ENCODE measurements at places on chromosomes 3 and 15.

GRCh38 chr15:77727635-77728304 is 95.1 kb upstream of the LINGO1 start:
- no peak for DNase-seq

GRCh38 chr3:46349484-46350261 is 4.2 kb upstream of the CCR2 start:
- DNase-seq = no peak

- DNase-seq = no peak
Measured at GRCh38 chr15:88098361-88098760, 158.2 kb downstream of the NTRK3 start.

DNA sequence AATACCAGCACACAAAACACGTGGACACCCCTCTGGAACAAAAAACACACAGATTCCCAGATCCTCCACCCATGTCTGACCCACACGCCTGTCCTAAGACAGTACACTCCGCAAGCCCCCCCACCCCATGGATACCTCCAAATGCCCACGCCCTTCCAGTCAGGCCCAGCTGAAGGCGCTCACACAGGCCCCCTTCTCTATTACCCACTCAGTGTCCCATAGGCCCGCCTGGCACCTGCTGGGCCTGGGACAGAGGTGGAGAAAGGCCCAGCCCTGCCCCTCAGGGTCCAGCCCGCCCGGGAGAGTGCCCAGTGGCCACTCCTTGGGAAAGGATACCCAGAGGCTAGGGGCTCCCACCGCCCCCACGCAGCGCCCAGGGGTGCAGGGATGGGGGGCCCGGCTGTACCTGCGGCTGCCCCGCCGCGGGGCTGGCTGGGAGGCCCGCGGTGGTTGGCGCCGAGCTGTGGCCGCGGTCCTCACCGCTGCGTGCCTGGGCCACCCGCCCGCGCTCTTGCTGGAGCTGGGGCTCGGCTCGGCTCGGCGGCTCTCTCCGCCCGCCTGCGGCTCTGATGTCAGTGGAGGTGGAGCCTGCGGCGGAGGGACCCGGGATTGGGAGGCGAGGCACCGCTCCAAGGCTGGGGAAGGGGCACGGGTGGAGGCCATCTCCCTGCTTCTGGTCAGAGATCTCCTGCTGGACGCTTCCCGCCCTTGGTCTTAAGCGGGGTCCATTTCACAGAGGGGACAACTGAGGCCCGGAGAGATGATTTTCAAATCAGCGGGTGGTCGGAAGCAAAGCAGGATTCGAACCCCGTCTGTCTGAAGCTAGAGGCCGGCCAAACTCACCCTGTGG is at the start of gene CAMK1:
CAMK1 (minus strand) TSS at position 522 of the 850 bp plus-strand sequence. CDS start 2,198 bp downstream, outside the sequence.
- peak; percentile 43 for DNase-seq

GRCh38 chr15:67100801-67101581 is 35.6 kb downstream of the SMAD3 start:
- DNase-seq = peak; percentile 66

- no peak for DNase-seq
Measured at GRCh38 chr3:162019817-162020216, 523.2 kb downstream of the OTOL1 start.

DNA sequence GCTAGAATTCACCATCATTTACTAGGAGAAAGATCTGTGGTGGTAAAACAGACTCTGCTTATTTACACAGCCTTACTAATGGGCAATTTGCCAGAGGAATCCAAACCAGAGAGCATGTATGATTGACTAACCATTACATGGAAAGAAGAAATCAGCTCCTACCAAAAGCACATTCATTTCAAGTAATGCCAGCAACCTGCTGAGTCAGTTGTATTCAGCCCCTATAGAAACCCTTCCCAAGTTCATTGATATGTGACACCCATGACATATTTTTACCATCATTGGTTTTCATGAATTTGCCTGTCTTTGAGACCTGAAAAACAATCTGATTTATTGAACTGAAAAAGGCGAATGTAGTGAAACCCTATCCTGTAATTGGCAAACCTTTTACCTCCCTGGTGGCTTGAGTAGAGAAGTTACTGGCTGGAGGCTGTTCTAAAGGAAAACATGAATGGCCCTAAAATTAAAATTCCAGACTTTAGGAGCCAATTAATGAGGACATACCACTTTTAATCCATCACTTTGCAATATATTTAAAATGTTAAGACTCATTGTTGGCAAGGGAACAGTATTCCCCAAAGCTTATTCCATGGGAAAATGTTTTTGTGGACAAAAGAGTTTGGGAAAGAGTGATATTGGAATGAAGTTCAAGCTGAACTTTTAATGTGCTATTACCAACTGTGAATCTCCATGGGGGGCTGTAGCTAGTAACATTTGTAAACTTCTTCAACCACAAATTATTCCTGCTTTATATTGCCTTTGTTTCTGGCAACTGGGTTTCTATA is 542.9 kb downstream of the FHIT start:
- no peak for DNase-seq

DNA sequence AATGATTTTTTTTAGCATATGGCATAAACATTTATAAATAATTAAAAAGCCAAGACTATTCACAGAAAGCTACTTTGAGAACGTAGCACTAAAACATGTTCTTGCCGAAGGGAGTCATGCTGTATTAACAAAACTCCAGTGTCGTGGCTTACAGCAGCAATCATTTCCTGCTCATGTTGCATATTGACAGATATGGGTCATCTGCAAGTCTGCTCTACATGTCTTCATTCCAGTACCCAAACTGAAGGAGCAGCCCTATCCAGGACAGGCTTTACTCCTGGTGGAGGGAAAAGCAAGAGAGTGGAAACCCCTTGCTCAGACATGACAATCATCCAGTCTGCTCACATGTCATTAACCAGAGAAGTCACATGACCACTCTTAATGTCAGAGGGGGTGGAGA is 87.6 kb downstream of the NEK11 start:
- no peak for DNase-seq

DNA sequence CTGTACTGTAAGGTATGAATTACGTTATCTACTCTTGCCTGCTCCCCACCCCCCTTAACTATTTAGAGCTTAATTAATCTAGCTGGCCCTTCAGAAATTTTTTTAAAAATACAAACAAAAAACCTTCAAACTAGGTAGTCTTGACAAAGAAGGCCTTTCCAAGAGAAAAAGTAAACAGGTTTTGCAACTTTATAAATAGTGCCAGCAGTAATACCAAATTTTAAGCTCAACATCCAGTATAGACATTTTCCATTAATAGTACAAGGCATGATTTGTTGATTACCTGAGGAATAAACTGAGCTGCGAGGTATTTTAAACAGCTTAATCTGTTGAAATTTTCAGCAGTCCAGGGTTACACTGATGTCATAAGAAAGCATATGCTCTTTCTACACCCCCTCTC is 20.1 kb downstream of the STX19 start:
- DNase-seq = no peak

DNA sequence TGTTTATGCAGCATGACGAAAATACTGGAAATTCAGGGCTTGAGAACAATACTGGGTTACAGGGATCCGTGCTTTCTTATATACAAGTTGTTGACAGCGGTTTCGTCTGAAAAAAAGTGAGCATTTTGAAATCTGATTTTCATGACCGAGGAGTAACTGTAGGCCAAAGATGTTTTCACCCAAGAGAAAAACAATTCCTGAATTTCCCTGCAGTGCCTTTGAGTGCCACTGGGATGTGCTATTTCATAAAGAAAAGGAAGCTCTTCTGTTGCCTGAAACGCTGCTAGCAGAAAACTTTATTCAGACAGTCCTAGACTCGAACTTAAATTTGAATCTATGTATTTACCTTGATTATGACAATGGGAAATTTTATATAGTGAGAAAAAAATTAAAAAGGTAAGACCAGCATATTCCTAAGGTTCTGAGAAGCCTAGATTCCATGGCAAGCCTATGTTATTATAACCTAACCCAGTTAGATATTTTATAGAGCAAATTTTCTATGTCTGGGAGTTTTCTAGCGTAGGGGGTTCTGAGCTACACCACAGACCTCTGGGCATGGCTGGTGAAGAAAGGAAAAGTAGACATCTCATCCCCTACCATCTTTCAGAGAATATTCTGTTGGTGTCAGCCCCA is 30.2 kb downstream of the KCNAB1 start:
- no peak for DNase-seq

GRCh38 chr3:70744536-70744935 is 432.1 kb upstream of the MDFIC2 start:
- DNase-seq = no peak

DNA sequence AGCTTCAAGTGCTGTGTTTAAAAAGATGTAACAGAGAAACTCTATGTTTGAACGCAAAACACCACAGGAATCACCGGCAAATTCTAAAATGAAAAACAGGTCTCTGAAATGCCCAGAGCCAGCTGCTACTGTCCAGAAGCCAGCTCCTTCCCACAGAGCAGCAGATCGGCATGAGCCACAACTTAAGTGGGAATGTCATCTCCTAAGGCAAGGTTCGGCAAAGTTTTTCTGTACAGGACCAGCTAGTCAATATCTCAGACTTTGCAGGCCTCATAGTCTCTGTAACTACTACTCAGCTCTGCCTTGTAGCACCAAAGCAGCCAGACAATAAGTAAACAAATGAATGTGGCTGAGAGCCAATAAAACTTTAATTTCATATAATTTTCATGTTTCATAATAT is 4.9 kb downstream of the PLOD2 start:
- DNase-seq = no peak

DNA sequence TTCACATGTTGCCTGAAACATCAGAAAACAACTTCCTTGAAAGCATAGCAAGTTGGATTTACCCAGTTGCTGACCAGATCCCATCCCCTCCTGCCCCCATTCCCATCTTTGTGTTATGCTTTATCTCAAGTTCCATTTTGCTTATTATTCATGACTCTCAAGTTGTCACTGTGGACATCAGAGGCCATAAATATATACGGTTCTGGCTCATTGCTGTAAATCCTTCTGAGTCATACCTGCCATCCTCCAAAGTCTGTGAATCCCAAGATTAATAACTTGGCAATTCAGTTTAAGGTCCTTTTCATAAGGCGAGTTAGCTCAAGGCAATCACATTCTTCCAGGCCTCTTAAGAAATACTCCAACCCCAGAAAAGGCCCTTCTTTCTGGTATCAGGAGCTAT is 126.2 kb upstream of the C2CD4B start:
- no peak for DNase-seq

DNA sequence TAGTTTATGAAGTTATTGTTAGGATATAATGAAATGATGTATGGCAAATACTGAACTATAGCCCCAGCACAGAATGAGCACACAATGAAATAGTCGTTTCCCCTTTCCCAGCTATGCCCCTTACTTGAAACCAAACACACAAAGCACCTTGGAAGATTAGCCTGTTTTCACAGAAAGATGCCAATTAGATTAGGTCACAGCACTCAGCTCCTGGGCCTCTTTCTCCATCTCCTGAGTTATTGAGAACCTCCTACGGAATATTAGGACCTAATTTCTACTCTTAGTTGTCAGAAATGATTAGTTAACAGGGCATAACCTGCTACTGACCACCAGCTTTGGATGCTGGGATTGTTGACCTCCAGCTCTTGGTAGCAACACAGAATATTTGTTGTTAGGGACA is 269.4 kb upstream of the ROPN1 start:
- DNase-seq = no peak

DNA sequence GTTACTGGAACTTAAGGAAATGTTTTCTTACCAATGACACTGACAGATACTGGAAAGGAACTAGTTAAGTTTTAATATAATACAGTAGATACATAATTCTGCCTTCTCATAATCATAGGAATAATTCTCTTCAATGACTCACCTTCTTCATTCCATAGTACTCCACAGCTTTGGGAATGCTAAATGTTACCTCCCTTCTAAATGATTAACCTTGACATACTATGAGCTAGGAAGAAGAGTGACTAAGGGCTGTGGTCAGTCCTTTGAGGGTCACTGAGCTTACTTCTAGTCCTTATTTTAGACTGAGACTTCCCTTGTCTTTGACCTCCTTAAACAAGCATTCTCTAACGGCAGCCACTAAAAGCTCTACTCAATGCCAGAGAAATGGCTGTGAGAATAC is 69.6 kb upstream of the PPIB start:
- no peak for DNase-seq

- DNase-seq = no peak
Measured at GRCh38 chr15:72184165-72184811, 13.3 kb downstream of the GRAMD2A start.

DNA sequence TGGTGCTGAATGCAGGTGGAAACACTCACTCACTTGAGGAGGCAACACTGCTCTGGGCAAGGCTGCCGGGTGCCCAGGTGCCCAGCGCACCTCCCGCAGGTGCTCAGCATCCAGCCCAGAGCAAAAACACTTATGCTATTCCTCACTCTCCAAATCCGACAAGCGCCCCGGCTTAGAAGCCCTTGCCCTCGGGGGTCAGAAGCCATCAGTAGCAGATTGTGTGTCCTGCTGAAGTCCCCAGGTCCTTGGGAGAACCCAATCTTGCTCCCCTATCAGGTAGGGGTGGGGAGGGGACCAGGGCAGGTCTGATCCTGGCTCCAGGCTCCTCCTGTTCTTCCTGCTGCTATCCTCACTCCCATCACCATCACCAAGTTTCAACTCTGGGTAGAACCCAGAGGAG is 46.7 kb downstream of the TLE3 start:
- DNase-seq = no peak

- no peak for DNase-seq
Measured at GRCh38 chr3:157530637-157531300, 27.6 kb upstream of the VEPH1 start.

DNA sequence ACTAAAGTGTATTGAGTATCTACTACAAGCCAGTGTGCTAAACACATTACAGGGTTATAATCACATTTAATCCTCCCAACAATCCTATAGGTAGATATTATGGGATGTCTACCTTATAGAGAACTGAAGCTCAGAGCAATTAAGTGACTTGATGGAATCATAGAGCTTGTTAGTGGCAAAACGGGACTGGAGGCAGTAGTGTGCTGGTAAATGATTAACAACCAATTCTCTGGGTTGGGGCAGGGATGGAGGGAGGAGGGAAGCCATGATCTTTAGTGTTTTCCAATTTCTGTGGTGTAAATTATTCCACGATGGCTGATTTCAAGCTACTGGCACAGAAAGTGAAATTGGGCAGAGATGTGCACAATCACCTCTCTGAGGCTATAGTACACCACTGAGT is 18.5 kb upstream of the CSRNP1 start:
- no peak for DNase-seq

GRCh38 chr3:149848238-149848637 is 35.2 kb downstream of the RNF13 start:
- no peak for DNase-seq

DNA sequence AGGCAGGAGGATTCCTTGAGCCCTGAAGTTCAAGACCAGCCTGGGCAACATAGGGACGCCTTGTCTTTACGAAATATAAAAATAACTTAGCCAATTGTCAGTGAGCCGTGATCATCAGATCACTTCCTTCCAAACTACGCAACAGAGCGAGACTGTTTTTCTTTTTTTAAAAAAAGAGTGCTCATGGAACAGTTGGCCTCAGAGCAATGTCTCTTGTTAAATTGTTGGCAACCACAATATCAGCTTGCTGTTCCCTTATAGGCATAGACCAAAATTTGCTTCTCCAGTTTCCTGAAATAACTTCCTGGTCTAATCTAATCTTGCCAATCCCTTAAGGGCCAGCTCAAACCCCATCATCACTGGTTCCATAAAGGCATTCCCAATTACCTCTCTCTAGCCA is 93.3 kb upstream of the SLC4A7 start:
- no peak for DNase-seq

Data from stimulated activated CD4-positive, alpha-beta T cell treated with anti-CD3 and anti-CD28 coated beads, TNF-alpha, amount 100 ng/mL, for 24 hours (primary cell).